Activated CD4-positive, alpha-beta T cell treated with anti-CD3 and anti-CD28 coated beads, Interleukin-2, amount 10 ng/mL, durations not matched to agents 24 days and 14 days (primary cell): ENCODE measurements at places on chromosomes 6 and 20. TPM values are rescaled to one million over a fixed set of nuclear protein-coding genes. Genes with fewer than 3 reads are reported as not detected.

DNA sequence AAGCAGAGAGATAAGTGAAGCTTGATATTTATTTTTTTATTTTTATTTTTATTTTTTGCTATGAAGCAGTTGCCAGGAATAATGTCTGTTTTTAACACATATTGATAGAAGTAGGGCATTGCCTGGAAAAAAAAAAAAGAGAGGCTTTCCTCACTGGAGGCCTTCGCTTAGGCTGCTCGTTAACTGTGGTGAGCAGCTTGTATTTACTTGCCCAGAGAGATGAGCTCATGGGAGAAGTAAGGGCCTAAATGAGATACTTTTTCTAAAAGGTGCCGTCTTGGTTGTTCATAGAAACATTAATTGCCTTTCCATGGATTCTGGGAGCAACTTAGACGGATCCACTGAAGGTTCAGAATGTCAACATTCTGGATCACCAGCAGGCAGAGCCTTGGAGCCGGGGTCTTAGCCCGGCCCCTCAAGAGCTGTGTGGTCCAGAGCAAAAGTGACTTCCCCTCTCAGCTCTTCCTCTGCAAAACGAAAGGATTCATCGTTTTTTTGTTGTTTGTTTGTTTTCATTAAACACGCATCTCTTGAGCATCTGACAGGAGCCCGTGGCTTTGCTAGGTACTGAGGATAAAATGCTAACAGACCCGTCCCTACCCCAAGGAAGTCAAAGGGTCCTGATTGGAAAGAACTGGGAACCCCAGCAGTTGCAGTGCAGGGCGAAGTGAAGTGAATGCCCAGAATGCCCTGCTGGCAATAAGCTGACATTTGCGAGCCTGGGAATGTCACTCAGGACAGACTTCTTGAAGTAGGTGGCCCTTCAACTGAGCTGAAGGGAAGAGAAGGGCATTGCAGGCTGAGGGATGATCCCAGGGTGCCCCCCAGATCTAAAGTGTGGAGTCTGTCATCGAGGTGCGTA is 138.5 kb downstream of the ZDHHC14 start:
- no peak overlapping the region for H3K27ac ChIP-seq
- H3K36me3 ChIP-seq, result peaks cover 4% of the 10 kb centered on the region
- H3K4me3 ChIP-seq, result no peak overlapping the region

DNA sequence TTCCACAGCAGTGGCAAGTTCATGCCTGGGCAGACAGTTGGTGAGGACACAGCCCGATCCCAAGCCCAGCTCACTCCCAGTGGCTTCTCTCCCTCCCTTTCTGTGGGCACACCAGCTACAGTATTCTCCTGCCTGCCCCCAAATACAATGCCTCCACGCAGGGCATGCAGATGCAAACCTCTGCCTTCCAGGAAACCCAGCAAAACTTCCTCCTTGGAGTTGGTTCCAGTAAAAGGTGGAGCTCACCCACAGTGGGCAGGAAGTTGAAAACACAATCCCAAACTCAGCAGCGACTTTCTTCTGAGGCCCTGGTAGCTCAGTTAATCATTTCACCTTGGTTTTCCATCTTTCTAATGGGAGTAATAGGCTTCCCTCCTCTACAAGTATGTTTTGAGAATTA is 93.7 kb downstream of the LY86 start:
- H3K27me3 ChIP-seq, result peaks cover 2% of the 10 kb centered on the region
- no peaks in the 10 kb centered on the region for H3K36me3 ChIP-seq
- DNase-seq, result no peak
- H3K4me1 ChIP-seq, result peaks cover 52% of the 10 kb centered on the region
- H3K27ac ChIP-seq, result peak overlapping the region; percentile 36
- no peak overlapping the region for H3K4me3 ChIP-seq

- H3K4me3 ChIP-seq, result no peak overlapping the region
- H3K4me1 ChIP-seq, result no peaks in the 10 kb centered on the region
- DNase-seq, result no peak
- H3K36me3 ChIP-seq, result no peaks in the 10 kb centered on the region
These were observed 22.5 kb upstream of the OPN5 start for GRCh38 chr6:47759364-47759763.

GRCh38 chr6:138028893-138029292 is 78.3 kb downstream of the PERP start:
- H3K36me3 ChIP-seq, result no peaks in the 10 kb centered on the region
- no peak overlapping the region for H3K4me3 ChIP-seq
- no peak for DNase-seq
- no peaks in the 10 kb centered on the region for H3K4me1 ChIP-seq
- H3K27ac ChIP-seq, result no peak overlapping the region
- H3K27me3 ChIP-seq, result peaks cover 13% of the 10 kb centered on the region

Gene MYBL2
- total RNA-seq, result 108 and 110 TPM in 2 replicates
